ENCODE measurements at places on chromosomes 11 and 22.
A peak's percentile ranks its signal among the peaks of the same experiment; 100 is the strongest.

DNA sequence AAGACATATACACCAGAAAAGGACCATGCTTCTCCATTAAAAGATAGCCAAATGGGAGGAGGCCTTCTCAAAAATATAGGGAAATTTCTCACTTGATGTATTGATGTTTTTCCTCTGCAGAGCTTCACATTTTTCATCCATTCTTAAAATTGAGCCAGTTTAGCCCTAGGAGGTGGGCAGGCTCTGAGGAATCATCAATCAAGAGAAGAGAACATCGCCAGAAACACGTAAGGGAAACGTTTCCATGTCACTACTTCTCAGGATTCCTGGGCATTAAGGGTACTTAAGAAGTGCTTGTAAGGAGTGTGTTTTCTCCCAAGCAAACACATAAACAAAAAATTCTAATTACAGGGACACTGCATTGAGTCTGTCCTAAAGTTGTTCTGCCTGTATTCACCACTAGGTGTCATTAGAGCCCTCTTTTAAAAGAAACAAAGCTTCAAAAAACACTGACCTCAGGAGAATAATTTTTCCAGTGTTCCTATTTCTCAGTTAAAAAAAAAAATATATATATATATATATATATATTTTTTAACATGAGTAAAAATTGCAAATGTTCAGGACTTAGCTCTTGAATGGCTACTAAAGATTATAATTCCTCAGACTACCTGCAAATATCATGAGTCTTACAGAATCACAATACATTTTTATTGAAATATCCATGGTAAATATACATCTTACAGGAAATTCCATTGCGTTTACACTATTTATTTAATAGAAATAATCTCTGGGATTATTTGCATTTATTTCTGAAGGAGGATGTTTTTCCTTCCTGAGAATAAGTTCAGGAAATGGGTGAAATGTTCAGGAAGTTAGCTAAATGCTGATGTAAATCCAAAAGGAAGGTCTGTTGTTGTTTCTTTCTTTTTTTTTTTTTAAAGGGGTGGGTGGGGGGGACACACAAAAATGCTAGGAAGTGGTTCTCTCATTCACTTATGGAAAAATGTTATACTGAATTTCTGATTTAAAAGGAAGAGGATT is 16.0 kb downstream of the FZD4 start:
- no peak for DNase-seq

DNA sequence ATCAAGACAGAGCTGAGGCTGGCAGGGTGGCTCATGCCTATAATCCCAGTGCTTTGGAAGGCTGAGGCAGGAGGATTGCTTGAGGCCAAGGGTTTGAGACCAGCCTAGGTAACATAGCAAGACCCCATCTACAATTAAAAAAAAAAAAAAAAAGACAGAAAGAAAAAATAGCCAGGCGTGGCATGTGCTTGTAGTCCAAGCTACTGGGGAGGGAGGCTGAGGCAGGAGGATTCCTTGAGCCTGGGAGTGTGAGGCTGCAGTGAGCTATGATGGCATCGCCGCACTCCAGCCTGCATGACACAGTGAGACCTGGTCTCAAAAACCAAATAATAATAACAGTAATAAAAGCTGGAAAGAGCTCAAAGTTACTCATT is 9.4 kb downstream of the SERPIND1 start:
- DNase-seq: no peak

GRCh38 chr11:104609311-104610085 is 288.8 kb downstream of the CASP12 start:
- DNase-seq: no peak

GRCh38 chr11:103471546-103471945 is 362.3 kb downstream of the DYNC2H1 start:
- no peak for DNase-seq

DNA sequence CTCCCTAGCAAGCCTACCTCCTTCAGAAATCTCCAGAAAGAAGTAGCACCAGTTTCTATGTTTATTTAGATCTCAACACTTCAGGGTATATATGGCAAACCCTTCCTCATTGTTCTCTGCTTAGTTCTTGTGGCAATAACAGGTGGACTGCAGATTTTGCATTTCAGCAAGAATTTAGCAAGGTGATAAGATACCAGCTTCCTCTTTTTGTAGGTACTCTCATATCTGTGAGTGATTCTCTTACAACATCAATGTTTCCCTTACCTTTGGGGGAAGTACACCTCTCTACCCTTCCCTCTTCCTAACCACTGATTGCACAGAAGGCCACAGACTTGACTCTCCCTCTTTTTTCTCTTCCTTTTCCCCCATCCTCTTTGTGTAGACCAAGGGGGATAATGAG is 230.9 kb upstream of the SESN3 start:
- DNase-seq: no peak

DNA sequence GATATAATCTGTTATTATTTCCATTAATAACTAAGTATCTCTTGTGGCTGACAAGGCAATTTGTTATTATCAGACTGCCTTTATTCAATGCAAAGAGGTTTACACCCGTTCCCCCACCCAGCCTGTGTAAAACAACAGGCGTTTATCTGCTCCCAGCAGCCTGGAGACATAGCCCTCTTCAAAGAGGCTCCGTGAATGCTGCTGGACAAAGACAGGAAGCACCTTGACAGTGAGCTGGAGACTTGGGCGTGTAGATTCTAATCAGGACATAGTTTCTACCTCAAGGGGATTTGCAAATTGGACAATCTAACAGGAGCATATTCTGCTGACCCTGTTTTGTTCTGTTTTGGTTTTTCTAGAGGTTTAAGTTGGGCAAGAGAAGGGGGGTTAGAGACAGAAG is 733.0 kb upstream of the KIRREL3 start:
- DNase-seq: peak; percentile 35

- no peak for DNase-seq
Measured at GRCh38 chr11:9550191-9550628, 23.3 kb upstream of the WEE1 start.

- DNase-seq: no peak
Measured at GRCh38 chr11:27076121-27076589, 35.5 kb downstream of the BBOX1 start.

DNA sequence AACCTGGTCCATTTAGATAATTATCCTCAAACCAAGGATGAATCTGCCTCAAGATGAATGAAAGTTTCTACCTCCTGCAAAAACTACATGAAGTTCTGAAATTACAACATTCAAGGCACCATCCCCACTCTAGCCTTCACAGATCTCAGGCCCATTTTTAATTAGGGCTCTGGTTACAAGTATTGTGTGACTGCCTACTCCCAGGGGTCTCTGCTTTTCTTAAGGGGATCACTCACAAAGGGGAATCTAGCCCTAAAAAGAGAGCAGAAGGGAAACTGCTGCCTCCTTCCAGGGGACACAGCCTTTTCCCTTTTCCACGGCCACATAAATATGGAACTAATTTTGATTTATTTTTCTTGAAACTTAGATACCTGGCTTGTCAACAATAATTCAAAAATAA is 17.4 kb upstream of the TMEM135 start:
- no peak for DNase-seq

- no peak for DNase-seq
Measured at GRCh38 chr11:58739725-58740430, 8.1 kb upstream of the GLYAT start.

GRCh38 chr11:131913267-131913666 is 542.9 kb downstream of the NTM start:
- no peak for DNase-seq

- DNase-seq: no peak
Measured at GRCh38 chr11:34214961-34215805, 109.8 kb downstream of the NAT10 start.

GRCh38 chr11:1304380-1304779 is 5.1 kb downstream of the TOLLIP start:
- DNase-seq: no peak

GRCh38 chr22:40178417-40179409 is 988 bp downstream of the TNRC6B start:
- peak; percentile 73 for DNase-seq

GRCh38 chr22:36182857-36183256 is 18.8 kb downstream of the APOL4 start:
- no peak for DNase-seq

DNA sequence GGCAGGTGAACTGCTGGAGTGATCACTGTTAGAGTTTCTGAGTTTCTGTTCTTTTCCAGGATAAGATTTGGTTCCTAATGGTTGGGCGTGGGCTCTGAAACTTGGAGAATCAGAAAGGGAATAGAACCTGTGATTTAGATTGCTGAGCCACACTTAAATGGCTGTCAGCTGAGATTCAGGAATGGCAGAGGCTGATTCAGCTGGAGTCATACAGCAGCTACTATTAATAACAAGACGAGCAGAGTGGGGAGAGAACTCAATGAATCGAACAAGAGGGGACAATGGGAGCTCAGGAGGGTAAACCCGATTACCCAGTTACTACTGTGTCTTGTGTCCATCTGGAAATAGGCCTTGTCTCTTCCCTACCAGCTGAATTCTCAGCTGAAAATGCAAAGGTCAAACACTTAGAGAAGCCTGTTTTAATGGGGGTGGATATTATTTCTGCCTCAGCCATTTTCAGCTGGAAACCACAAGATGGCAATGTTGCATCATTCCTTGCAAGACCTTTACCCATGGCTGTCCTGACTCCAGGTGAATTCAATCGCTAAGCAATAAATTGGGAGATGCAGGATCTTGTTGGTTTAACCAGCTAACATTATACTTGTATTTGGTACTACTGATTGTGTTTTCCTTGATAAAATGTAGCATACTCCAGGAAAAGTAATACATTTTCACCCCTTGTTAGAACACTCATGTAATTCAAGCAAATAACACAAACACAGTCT is 104.5 kb upstream of the RAG2 start:
- DNase-seq: peak; percentile 64

- DNase-seq: no peak
Measured at GRCh38 chr11:72100462-72100861, 2.6 kb downstream of the LAMTOR1 start.

GRCh38 chr11:98625526-98625925 is 395.2 kb upstream of the CNTN5 start:
- no peak for DNase-seq

- DNase-seq: no peak
Measured at GRCh38 chr11:61061081-61061826, 41.0 kb upstream of the CD5 start.
